ENCODE measurements at places on chromosomes 13 and 19. TPM values are rescaled to one million over a fixed set of nuclear protein-coding genes. Genes with fewer than 3 reads are reported as not detected.
A peak's percentile ranks its signal among the peaks of the same experiment; 100 is the strongest.

DNA sequence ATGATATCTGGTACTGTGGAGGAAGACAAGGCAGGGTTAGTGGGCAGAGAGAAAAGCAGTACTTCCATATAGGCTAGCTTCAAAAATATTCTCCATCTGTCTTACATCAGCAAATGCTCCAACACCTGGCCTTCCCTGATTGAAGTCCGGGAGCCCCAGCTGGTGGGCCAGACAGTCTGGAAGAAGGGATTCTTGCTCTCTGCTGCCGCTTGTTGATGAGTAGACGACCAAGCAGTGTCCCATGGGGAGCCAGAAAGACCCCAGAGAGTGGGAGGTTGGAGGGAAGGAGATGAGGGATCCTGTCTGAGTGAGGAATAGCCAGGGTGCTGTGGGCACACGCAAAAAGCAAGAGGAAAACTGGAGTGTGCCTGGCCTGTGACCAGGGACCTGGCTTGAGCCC lies 95.1 kb downstream of the ATP8A2 start:
- no peak for DNase-seq
- no peak overlapping the region for H3K27ac ChIP-seq
- H3K27me3 ChIP-seq: no peaks in the 10 kb centered on the region
- H3K4me1 ChIP-seq: no peaks in the 10 kb centered on the region

GRCh38 chr13:64782466-64782865 lies 2447.7 kb downstream of the PCDH9 start:
- no peaks in the 10 kb centered on the region for H3K4me1 ChIP-seq
- H3K27ac ChIP-seq: no peak overlapping the region
- H3K4me3 ChIP-seq: no peak overlapping the region
- no peak for DNase-seq

DNA sequence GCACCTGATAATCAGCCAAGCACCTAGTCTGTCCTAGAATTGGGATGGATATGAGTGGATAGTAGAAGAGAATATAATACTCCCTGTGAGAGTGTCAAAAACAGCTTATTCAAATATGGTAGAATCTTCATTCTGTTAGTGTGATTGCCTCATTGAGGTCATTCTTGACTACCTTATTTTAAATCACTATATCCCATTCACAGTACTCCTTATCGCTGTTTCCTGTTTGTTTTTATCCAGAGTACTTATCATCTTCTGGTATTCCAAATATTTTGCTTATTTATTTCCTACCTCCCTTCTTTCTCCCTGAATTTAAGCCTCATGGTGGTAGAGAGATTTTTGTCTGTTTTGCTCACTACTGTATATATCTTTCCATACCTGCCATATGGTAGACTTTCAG lies 9.9 kb downstream of the NDFIP2 start:
- no peak for DNase-seq
- H3K27me3 ChIP-seq: no peaks in the 10 kb centered on the region
- no peak overlapping the region for H3K4me3 ChIP-seq

DNA sequence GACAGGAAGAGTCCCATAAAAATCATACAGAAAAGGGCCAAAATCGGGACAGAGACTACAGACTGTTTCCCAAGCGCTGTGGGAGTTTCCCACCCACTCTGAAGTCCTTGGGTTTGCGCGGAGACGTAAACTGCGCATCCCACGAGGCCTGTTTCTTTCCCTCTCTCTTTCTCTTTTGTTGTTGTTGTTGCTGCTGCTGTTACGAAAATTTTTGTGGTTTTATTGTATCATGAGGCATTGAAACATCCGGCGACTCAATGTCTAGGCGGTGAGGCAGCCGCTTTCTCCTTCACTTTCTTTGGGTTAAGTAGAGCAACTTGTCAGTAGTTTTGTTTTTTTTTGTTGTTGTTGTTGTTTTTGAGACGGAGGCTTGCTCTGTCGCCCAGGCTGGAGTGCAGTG lies 1.6 kb upstream of the PPP1R12C start:
- DNase-seq: no peak
- H3K27ac ChIP-seq: no peak overlapping the region
- no peak overlapping the region for H3K4me3 ChIP-seq
- H3K4me1 ChIP-seq: peaks cover 8% of the 10 kb centered on the region

DNA sequence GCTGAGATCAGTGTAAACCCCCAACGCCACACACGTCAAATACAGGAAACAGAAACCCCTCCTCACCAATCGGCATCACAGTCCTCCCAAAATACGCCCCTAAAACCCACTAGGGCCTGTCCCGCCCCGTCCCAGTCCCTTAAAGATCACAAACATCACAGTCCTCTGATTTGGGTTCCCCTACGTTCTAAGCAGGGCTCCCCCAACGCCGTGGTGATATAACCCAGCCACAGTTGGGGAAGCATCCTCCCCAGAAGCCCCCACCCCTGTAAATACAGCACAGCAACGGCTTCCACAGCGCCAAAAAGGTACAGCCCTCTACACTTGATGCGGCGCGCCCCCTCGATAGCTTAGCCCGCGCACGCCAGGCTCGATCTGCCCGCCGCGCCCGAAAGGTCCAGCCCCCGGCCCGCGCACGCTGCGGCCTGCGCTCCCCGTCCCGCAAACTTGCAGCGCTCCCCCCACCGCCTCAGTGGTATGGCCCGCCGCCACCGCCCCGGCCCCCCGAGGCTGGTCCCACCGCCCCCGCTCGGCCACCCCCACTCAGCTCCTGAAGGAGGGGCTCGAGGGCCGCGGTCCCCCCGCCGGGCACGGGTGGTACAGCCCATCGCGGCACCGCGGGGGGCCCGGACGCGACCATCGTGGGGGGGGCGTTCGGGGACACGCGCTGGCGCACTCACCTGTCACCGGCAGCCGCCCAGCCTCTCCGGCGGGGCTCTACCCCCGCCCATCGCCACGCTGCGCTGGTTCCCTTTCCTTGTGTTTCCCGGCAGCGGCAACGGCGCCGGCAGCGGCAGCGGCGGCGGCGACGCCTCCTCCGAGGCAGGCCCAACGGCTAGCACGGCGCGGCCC lies at the start of gene AKT2:
Gene AKT2, minus strand, starts transcription at position 845 of the 852 bp plus-strand sequence. CDS start 20,078 bp downstream, outside the sequence.
- peak; percentile 89 for DNase-seq
- H3K27ac ChIP-seq: peak within 1 kb of the TSS; percentile 94
- peaks cover 36% of the 10 kb centered on the region for H3K4me1 ChIP-seq
- H3K4me3 ChIP-seq: peak within 1 kb of the TSS; percentile 97
- H3K36me3 ChIP-seq: no peaks in the 10 kb centered on the region

Gene DACT3
- 20.8 TPM for total RNA-seq

Gene CXCL17
- total RNA-seq: not detected
